Activated naive CD4-positive, alpha-beta T cell (primary cell): ENCODE measurements at places on chromosomes 12 and 14.

- no peak for DNase-seq
These were observed 149.4 kb upstream of the PLEKHG7 start for GRCh38 chr12:92553389-92553788.

DNA sequence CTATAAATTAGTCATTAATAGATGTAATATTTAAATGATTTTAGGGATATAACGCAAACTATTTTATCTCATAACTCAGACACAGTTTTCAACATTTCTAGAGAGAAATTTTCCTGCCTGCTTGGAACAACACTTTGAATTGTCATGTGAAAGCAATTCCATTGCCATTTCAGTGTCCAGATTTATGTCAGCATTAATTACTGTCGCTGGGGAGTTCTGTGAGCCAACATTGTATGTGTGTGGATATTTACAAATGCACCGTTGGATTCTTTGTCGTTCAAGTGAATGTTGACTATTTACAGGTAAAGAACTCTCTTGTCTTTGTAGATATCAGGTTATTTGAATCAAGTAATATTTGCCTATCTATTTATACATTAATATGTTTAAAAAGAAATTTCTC lies 465.3 kb upstream of the RGS6 start:
- DNase-seq = no peak

DNA sequence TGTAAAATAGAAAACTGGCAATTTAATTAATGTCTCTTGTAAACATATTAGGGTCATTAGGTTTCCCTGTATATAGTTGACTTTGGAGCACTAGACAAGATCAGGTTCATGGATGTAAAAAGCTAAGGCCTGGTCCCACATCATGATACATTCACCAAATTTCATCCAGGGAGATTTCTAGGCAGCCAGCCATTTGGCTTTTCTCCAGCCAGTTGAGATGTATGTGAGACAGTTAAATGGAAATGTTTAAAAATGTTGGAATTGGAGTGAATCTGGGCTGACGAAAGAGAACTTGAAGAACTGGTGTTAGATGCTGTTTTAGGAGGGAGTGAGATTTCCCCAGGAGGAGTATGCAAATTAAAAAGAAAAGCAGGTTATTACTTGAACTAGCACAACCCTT lies 41.8 kb upstream of the CLEC14A start:
- no peak for DNase-seq

DNA sequence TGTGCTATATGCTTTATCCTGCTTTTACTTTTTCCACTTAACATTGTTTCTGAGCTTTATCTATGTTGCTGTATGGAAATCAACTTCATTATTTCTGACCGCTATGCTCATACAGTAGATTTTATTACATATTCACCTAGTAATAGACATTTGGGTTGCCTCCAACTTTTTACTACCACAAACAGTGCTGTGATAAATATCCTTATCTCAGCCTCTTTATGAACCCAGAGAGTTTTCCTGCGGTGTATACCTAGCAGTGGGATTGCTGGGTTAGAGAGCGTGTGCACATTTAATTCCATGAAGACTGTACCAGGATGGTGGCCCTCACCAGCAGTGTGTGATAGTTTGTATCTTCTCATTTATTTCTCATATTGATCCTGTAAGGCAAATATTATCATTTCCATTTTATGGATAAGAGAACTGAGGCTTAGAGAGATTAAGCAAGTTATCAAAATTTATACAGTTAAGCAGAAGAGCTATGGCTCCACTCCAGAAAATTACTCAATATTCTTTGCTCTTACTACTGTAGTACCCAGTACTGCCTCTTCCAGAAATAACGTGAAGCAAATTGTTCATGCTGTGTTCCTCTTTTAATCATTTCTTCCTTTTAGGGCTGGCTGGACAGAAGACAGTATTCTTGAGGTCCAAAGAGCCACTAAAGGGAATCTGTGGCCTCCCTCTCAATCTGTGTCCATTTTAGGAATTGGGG lies 26.3 kb upstream of the CISTR start:
- no peak for DNase-seq

GRCh38 chr14:104446611-104447010 lies 133.0 kb upstream of the C14orf180 start:
- no peak for DNase-seq

- DNase-seq = no peak
These were observed 13.7 kb upstream of the RPS6KL1 start for GRCh38 chr14:74936731-74937130.

- no peak for DNase-seq
These were observed 9.8 kb downstream of the NTF3 start for GRCh38 chr12:5441497-5442236.

- no peak for DNase-seq
These were observed 83.9 kb downstream of the ADCK1 start for GRCh38 chr14:77883847-77884238.

- peak; percentile 93 for DNase-seq
These were observed 19.4 kb downstream of the GPR132 start for GRCh38 chr14:105045710-105046326.

DNA sequence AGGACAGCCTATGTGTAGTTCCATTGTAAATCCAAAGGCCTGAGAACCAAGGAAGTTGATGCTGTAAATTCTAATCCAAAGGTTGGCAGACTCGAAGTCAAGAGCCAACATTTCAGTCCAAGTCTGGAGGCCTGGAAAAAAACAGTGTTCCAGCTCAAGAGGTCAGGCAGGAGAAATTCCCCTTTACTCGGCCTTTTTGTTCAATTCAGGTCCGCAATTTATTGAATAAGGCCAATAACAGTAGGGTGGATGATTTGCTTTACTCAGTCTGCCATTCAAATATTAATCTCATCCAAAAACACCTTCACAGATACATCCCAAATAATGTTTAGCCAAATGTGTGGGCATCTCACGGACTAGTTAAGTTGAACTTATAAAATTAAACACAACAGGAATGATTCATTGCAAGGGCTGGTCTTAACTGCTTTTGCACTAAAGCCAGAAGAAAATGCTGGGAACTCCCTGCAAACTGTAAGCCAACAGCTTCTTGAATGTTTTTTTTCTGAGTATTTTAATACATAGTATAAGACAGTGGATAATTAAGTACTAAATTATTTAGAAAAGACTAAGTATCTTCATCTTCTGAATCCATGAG lies 197.4 kb upstream of the GARIN6 start:
- DNase-seq = no peak

DNA sequence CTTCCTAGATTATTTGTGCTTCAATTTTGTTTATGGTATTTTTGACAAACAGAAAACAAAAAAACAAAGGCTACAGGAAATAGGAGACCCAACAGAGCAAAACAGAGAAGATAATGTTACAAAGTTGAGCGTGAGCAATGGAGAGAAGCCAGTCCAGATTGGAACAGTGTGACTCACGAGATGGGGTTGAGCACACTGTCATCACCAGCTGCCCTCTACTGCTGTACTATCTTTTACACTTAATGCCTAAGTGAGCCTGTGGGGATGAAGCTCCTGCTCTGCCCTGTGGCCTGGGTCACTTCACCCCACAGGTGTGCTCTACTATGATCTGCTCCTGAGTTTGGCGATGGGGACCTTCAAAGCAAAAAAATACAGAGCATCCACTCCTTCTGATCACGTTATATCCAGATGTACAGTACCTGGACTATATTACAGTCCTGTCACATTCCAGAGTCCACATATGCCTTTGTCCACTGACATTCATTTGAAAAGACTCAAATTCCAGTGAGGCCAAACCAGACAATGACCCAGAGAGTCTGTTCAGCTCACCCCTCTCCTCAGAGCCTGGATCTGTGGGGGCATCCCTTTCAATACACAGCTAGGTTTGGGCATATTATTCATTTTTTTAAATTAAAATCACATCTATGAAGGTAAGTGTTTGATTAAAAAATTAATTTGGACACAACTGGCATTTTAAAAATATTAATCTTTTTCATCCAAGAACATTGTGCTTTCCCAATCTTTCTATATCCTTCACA lies 4.4 kb downstream of the IPO8 start:
- DNase-seq = no peak

DNA sequence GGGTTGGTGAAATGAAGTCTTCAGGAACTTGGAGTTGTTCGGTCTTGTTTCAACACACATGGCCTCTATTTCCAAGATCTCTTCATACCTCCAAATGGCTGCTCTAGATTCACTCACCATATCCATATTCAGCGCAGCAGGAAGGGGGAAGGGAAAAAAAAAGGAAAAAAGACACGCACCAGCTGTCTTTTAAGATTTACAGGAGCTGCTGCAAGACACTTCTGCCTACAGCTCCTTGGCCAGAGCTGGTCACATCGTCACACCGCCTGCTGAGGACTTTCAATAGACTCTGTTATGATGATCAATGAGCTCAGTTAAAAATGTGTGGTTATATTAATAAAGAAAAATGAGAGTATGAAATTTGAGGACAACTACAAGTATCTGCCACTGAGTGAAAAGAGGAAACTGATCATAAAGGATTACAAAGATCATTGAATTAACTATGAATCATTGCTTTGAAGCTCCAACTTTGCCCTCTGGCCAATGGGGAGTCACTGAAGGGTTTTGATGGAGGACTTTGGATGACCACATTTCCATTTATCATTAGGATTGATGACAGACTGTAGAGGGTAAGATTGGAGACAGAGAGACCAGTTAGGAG lies 182.1 kb upstream of the HMGA2 start:
- no peak for DNase-seq

DNA sequence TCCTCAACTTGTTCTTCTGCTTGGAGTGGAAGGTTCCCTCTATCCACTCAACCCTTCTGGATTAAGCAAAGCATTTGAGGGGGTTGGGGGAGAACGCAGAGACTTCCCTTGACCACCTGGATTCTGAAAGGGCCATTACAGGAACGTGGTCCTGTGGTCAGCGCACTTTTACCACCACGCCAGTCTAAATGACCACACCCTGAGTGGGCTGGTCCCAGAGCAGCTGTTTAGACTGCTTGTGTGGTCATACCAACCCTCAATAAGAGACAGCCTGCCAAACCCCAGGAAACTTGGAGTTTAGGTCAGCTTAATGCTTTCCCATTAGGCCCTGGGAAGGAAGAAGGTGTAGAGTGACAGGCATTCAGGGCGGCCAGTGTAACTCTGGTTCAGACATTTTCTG lies 165.5 kb upstream of the ATP2B1 start:
- DNase-seq = no peak

DNA sequence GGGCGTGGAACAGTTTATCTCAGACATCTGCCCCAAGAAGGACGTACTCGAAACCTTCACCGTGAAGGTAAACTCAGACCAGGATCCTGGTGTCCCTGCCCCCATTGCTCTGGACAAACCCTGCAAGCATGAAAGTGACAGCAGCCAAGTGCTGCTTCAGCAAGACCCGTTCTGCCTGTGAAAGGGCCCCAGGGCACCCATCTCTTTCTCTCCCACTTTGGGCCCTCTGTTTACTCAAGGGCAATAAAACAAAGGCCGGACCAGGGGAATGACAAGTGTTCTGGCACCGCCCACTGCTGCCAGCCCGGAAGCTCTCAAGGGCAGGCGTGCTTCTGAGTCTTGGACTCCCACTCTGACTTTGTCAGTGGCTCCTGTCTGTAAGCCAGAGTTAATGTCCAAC lies 35.3 kb downstream of the CD9 start:
- DNase-seq = no peak

DNA sequence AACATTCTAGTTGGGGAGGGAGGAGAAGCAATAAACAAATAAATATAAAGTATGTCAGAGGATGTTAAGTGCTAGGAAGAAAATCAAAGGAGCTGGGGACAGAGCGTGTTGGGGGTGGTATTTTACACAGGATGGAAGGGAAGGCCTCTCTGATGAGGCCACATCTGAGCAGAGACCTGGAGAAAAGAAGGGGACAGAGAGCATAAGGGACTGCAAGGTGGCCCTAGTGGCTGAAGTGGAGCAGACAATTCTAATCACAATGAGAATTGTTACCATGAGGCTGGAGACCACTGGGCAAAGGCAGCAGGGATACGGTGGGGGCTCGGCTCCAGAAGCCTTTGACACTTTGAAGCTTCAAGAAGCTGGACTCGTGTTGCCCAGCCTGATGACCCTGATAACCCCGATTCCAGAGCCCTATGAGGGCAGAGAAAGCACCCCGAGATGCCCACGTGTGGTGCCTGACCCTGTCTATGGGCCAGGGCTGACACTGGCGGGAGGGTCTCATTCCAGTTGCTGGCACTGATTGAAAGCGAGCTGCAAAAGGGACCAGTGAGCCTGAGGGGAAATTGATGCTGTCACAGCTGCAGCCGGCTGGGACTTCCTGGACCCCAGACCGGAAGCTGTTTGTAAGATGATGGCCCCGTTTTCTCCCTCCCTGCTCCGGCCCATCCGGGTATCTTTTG lies 169.1 kb downstream of the RBM19 start:
- DNase-seq = no peak

GRCh38 chr12:93136253-93137055 lies 207.4 kb upstream of the EEA1 start:
- DNase-seq = no peak

DNA sequence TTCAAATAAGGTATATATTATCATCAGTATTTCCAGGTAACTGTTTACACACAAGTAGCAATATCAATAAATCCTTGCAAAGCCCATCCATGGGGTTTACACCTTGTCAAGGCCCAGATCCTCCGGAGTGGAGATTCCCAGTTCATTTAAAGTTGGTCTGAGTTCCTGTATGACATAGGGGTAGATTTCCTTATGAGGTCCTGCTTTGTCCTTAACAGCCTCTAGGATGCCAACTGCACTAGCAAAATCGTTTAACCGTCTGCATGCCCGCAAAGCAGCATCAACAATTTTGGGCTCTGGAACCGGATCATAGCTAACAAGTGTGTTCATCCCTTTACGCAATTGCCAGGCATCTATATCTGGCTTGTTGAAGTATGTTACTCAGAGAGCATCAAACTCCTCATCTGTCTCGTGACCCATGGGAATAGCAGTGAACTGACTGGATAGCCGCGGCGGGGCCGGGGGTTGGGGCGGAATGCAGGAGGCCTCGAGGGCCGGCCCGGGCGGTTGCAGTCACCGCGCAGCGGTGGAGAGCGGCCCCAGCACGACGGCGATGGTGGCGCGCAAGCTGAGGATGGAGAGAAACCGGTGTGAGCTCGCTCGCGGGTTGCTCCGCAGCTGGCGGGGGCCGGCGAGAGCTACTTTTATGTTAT lies 30.6 kb upstream of the FBXO34 start:
- DNase-seq = no peak

DNA sequence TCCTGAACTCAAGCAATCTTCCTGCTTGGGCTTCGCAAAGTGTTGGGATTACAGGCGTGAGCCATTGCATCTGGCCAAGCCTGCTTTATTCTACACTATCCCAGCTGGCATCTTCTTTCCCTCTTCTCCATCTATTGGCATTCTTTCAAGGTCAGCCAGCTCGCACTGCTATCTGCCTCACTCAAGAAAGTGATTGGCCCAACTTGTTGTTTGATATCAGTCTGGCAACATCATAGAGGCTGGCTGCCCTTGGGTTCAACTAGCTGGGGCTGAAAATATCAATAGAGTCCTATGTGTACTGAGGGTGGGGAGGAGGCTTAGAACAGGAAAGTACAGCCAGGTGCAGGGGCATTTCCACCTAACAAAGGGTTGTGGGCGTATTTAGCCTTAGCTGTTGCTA lies 17.1 kb downstream of the GMFB start:
- DNase-seq = no peak

- DNase-seq = no peak
These were observed 96.1 kb downstream of the IPO8 start for GRCh38 chr12:30599608-30600007.

- no peak for DNase-seq
These were observed 1084.5 kb upstream of the FLRT2 start for GRCh38 chr14:84445486-84445885.

GRCh38 chr14:100142073-100143040 lies 17.1 kb downstream of the DEGS2 start:
- DNase-seq = no peak
